ENCODE measurements at places on chromosomes 1 and 21. TPM values are rescaled to one million over a fixed set of nuclear protein-coding genes. Genes with fewer than 3 reads are reported as not detected.

The KCNJ15 gene
- 0.30 TPM for total RNA-seq

The DYRK3 gene
- total RNA-seq, result 26.6 TPM

The PRPF38A gene
- 20.5 TPM for total RNA-seq

The STX12 gene
- 22.0 TPM for total RNA-seq

The PLEKHG5 gene
- total RNA-seq, result 16.2 TPM

The GFI1 gene
- 0.25 TPM for total RNA-seq

The FLAD1 gene
- total RNA-seq, result 30.1 TPM

The KRTAP7-1 gene
- not detected for total RNA-seq

The HES3 gene
- not detected for total RNA-seq

The CA6 gene
- total RNA-seq, result not detected

The GBP5 gene
- 0.44 TPM for total RNA-seq

The SCP2 gene
- 130 TPM for total RNA-seq

The CGN gene
- 0.52 TPM for total RNA-seq

The NPHS2 gene
- not detected for total RNA-seq

The KCNE1 gene
- 4.8 TPM for total RNA-seq

Measured in left ventricle myocardium inferior (tissue), 1 donor.